ENCODE measurements at places on chromosomes 4 and X.

- no peak for DNase-seq
Measured at GRCh38 chr4:138592796-138593195, 350.6 kb upstream of the SLC7A11 start.

GRCh38 chrX:18377796-18378195 is 23.3 kb upstream of the SCML2 start:
- no peak for DNase-seq

GRCh38 chrX:144334577-144334976 is 450.7 kb downstream of the UBE2NL start:
- DNase-seq: no peak

- no peak for DNase-seq
Measured at GRCh38 chr4:40150932-40151331, 45.9 kb upstream of the RHOH start.

DNA sequence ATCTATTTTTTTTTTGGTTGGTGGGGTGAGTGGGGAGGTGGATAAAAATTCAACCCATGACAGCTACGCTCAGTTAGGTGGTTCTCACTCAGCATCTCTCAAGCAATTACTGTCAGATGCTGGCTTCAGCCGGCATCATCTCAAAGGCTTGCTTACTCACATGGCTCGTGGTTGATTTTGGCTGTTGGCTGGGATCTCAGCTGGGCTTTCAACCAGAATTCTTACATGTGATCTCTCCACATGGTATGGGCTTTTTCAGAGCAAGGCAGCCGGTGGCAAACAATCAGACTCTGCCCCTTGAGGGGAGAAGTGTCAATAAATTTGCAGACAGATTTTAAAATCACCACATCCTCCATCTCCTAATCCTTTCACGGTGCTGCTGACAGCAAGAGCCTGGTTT is 47.2 kb downstream of the SLC34A2 start:
- no peak for DNase-seq

DNA sequence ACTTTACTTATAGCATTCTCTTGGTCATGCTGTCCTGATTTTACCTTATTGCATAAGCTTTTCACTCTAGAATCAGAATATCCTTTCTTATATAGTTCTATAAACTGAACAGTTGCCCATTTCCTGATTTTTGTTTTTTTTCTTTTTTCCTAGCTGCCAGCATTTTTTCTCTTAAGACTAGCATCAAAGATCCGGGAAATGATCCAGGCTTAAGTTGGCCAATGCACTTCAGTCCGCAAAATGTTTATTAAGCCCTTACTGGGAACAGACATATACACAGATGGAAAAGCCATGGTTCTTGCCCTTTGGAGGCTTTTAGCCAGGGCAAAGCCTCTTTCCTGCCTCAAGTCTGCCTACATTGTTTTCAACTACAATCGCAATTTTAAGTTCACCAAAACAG is 10.1 kb upstream of the BMP2K start:
- DNase-seq: no peak

GRCh38 chr4:85522277-85522676 is 47.3 kb downstream of the ARHGAP24 start:
- no peak for DNase-seq

DNA sequence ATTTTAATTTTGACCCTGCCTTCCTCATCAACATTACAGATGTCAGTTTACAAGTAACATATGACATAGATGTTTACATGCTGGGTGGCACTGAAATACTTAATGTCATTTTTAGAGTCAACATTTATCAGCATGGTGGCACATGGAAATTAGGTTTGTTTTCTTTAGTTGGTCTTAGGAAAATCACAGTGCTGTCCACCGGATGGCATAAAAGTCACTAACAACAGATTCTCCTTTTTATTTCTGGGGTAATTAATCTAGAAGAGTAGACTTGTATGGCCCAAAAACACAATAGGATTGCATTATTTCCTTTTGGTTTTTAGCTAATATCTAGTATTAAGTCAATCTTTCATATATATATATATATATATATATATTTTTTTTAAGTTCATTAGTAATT is 88.6 kb upstream of the HHIP start:
- no peak for DNase-seq

- DNase-seq: no peak
Measured at GRCh38 chr4:88043586-88044340, 36.3 kb downstream of the PKD2 start.

- no peak for DNase-seq
Measured at GRCh38 chr4:87532907-87533306, 3.7 kb upstream of the SPARCL1 start.

- DNase-seq: no peak
Measured at GRCh38 chrX:83508006-83508405, at the start of gene POU3F4. Gene POU3F4, plus strand, starts transcription at chrX:83508290. Its CDS starts 35 bp downstream, at chrX:83508325.

DNA sequence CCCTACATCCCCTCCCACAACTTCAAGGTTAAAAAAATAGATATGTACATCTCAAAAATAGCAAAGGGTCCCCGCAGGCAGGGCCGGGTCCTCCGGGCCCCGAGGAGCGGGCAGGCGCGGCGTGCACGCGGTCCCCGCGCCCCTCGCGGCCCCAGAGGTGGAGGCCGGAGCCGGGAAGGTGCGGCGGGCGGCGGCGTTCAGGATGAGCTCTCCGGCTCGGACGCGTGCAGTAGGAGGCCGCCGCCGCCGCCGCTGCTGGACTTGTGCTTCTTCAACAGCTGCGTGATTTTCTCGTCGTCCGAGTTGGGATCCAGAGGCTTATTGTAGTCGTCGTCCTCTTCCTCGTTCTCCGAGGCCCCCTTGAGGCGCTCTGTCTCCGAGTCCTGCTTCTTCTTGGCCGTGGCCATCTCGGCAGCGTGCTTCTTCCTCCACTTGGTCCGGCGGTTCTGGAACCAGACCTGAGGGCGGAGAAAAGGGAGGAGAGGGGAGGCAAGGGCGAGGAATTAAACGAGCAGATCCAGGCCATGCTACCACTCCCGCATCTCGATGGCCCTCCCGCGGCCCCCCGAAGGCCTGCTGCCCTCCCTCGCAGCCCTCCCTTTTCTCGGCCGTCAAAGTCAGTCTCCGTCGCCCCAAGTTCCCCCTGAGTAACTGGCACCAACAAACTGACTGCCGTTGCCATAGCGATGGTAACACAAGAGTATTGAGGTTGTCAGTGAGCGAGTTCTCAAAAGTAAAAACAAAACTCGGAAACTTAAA is 5.8 kb downstream of the NKX6-1 start:
- no peak for DNase-seq

- no peak for DNase-seq
Measured at GRCh38 chr4:125573786-125574185, 259.0 kb downstream of the FAT4 start.

DNA sequence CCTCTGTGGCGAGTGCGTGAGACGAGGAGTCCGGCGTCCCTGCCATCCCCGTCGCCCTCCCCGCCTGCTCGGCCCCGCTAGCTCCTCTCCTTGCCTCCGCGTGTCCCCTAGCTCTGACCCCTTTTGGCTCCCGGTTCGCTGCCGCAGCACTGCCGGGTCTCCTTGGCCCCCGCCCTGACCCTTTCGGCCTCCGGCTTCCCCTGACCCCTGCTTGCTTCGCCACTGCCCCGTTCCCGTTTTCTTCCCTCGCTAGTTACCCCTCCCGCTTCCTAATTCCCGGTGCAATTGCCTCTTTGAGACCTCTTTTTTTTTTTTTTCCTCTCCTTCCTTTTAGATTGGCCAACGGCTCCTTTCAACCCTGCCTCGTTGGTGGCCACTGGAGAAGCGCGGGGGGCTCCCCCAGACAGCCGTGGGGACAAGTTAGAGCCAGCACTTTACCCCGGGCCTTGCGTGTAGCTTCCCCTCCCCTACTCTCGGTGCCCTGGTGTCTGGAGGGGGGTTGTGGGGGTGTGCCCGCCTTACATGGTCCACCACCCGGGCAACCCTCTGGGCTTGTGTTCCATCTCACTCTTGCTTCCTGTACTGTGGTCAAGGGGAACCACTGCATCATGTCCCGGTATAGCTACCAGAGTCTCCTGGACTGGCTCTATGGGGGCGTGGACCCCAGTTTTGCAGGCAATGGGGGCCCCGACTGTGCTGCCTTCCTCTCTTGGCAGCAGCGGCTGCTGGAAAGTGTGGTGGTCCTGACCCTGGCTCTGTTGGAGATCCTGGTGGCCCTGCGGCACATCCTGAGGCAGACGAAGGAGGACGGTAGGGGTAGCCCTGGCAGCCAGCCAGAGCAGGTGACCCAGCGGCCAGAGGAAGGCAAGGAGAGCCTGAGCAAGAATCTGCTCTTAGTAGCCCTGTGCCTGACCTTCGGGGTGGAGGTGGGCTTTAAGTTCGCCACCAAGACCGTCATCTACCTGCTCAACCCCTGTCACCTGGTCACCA is 548 bp downstream of the TMEM164 start:
- DNase-seq: no peak

DNA sequence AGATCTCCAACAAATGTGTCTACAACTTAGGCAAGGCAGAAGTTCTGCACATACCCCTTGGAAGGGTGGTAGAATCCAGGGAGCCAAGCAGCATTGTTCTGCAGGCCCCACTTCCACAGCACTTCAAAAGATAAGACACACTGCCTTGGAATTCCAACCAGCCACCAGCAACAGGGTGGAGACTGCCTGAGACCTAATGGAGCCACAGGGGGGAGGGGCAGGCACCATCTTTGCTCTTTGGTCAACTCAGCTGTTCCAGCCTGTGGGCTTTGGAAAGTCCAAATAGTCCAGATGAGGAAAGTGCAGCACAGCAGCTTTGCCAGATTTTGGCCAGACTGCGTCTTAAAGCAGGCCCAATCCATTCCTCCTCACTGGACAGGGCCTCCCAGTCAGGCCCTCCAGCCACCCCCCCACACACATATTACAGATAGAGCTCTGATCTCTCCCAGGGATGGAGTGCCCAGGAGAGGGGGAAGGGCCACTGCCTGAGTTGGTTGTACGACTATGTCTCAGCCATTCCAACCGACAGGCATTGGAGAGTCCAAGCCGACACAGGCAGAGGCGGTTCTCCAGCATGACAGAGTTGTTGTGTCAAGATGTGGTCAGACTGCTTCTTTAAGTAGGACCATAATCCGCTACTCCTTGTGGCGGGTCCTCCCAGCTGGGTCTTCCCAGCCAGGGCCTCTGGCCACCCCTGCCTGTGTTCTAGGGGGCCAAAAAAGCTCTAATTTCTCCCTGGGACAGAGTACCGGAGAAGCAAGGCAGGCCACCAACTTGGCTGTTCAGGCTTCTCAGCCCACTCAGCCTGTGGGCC is 42.5 kb upstream of the ANTXR2 start:
- DNase-seq: no peak

- no peak for DNase-seq
Measured at GRCh38 chr4:129140521-129140920, 44.6 kb downstream of the C4orf33 start.

- peak; percentile 39 for DNase-seq
Measured at GRCh38 chr4:48963042-48963679, 22.9 kb upstream of the CWH43 start.

- no peak for DNase-seq
Measured at GRCh38 chr4:41359836-41360213, 103.1 kb downstream of the UCHL1 start.

GRCh38 chr4:22997358-22998224 is 304.9 kb downstream of the GBA3 start:
- DNase-seq: no peak

GRCh38 chr4:79492148-79492547 is 84.1 kb upstream of the GK2 start:
- DNase-seq: no peak

DNA sequence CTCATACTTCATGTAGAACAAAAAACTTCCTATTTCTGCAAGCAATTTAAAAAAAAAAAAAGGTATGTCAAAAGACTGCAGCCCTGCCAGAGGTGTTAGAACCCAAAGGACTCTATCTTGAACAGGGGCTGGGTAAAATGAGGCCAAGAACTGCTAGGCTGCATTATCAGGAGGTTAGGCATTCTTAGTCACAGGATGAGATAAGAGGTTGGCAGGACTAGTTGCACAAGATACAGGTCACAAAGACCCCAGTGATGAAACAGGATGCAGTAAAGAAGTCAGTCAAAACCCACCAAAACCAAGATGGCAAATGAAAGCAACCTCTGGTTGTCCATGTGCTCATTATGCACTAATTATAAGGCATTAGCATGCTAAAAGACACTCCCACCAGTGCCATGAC is 104.1 kb downstream of the ANOS1 start:
- DNase-seq: no peak

DNA sequence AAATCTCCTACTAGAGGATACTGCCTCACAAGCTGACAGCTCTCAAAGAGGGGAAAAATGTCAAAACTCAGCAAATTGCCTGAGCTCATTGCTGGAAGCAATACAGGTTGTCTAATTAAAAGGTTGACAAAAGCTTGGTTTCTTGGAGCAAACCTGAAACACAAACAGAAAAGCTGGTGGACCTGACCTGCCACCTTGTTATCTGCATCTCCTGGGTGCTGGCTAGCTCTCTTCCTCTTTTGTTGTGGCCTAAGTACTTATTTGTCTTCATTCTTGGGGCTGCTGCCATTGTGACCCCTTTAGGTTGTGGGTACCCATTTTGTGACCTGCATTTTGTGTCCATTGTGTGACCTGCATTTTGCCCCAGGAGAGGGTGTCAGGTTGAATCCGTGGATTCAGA is 184.5 kb downstream of the KIT start:
- no peak for DNase-seq

GRCh38 chrX:128057421-128057820 is 5.2 kb upstream of the ACTRT1 start:
- DNase-seq: no peak

DNA sequence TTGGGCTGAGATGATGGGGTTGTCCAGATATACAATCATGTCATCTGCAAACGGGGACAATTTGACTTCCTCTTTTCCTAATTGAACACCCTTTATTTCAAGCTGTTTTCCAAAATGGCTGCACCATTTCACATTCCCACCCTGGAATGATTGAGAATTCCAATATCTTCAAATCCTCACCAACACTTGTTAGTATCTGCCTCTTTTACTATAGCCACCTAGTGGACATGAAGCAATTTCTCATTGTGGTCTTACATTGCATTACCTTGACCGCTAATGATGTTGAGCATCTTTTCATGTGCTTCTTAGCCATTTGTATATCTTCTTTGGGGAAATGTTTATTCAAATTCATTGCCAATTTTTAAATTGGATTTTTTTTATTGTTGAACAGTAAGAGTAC is 364.8 kb downstream of the SMARCA1 start:
- DNase-seq: no peak

- peak; percentile 15 for DNase-seq
Measured at GRCh38 chr4:181143250-181143854, 1099.8 kb upstream of the TENM3 start.

- no peak for DNase-seq
Measured at GRCh38 chrX:47877327-47877726, 40.6 kb downstream of the ZNF81 start.

All from stimulated activated CD4-positive, alpha-beta T cell treated with anti-CD3 and anti-CD28 coated beads, Interleukin-15, amount 100 ng/mL, for 1 hour (primary cell).